ENCODE measurements at places on chromosomes 2 and 18. TPM values are rescaled to one million over a fixed set of nuclear protein-coding genes. Genes with fewer than 3 reads are reported as not detected.

GRCh38 chr2:100178085-100178788 is 35.8 kb upstream of the AFF3 start:
- DNase-seq: no peak

- no peak for DNase-seq
Measured at GRCh38 chr18:72762515-72763122, 105.2 kb downstream of the NETO1 start.

MC4R gene
- total RNA-seq: not detected

SP140L gene
- 4.8 TPM for total RNA-seq
